Adipocyte (in vitro differentiated cells): ENCODE measurements at places on chromosomes 7 and 10.
A peak's percentile ranks its signal among the peaks of the same experiment; 100 is the strongest.

DNA sequence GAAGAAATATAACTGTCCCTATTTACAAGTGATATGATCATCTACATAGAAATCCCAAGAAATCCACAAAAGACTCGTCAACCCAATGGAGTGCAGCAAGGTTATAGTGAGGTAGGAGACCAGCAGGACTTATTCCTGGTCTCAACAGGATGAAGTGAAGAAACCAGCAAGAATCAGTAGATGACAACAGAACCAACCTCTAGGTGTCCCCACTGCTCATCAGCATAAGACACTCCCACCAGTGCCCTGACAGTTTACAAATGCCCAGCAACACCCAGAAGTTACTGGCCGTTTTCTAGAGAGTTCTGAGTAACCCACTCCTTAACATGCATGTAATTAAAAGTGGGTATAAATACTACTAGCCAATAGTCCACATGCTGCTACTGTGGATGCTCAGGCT lies 470.5 kb upstream of the LRRTM3 start:
- DNase-seq = peak; percentile 25

DNA sequence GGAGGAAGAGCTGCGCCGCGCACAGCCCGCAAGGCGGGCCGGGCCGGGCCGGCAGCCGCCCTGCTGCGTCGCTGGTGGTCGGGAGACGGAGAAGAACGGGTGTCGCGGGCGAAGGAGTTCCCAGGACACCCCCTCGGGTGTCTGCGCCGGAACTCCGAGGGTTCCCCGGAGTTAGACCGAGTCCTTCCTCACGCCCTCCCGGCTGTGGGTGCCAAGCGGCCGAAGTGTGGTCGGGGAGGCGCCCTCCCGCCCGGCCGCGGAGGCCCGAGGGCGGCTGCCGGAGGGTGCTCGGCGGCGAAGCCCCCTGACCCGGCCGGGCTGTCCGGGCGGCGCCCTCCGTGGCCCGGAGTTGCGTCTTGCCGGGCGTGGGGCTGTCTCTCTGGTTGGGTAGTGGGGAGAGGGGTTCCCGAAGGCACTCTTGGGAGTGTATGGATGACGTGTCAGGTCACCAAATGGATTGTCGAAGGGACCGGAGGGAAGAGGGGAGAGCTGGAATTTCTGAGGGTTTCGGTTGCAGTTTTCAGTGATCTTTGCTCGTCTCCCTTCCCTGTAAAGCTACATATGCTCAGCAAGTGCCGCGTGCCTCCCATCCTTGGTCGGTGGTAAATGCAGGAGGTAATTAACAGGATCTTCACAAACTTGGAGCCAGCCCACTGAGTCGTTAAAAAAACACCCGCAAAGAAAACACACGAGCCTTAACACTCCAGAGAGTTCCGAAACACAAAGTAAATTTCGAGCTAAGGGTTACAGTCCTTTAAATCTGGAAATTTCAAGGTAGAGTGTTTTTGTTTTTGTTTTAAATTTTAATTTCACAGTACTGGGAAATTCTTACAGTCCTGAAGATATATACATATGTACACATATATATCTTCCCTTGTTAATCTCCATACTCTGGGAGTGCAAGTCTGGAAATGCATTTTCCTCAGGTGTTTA lies 871 bp downstream of the ST7 start:
- DNase-seq = peak; percentile 85

- no peak for DNase-seq
Measured at GRCh38 chr7:156475179-156475578, 165.4 kb upstream of the RNF32 start.

GRCh38 chr7:11570922-11571550 lies 261.0 kb downstream of the THSD7A start:
- no peak for DNase-seq

DNA sequence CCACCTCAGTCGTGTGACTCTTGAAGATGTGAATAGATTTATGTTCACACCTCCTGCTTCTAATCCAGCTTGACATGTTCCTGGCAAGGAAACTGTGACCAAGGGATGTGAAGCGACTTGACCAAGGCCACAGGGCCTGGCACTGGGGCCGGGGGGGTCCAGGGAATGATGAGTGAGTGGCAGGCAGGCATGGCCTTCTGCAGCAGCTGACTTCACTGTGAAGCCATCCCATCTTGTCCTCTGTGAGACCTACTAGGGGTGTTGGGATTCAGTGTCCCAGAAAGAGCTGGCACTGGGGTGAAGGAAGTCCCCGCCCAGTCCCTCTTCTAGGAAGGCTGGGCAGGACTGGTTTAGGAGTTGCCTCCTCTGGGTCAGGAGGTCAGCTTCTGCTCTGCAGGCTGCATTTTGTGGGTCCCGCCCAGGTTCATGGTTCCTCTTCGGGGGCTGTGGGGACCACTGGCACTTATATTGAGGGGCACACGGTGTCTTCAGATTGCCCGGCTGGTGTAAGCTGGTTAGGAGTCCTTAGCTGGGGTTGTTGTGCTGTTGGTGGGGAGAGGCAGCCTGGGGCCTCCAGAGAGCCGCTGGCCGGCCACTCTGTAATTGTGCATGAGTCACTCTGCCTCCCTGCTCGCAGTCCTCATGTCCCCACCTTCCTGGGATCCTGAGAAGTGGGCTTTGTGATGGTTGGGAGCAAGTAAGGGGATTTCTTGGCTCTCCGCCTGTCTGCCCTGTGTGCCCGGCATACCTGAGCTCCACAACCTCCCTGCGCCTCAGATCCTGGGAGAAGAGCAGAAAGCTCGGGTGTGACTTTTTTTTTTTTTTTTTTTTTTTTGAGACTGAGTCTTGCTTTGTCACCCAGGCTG lies 11.0 kb downstream of the ZMIZ1 start:
- DNase-seq = peak; percentile 79

DNA sequence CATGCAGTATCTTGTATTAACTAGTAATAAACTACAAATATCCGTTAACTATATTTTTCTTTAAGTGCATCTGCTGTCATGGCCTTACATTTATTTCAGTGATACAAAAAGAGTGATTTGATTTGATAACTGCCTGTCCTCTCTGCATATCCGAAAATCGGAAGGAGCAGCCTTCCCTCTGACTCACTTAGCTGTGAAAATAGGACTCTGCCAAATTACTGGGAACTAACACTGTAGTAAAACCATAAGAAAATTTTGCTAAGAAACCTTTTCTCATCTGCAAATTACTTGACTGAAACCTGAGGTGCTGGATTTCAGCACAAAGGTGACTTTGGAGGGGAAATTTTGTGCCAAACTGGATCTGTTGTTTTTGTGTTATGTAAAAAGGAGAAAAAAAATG lies 176.6 kb upstream of the MKLN1 start:
- no peak for DNase-seq

GRCh38 chr10:18474118-18474455 lies 177.3 kb downstream of the NSUN6 start:
- DNase-seq = no peak

DNA sequence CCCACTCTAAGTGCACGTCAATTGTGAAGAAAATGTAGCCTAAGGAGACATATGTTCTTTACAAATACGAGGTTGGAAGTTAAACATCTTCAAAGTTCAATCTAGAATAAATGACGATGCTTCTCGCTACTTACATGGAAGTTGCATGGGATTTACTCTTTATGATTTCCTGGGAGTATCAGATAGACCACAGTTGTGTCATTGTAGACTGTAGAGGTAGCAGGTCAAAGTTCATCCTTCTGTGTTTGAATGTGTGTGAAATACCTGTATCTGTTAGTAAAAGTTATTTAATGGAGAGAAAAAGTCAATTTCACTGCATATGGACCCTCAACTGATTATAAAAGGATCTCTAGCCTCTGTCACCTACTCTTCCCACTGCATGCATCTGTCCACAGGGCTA lies 112.6 kb downstream of the C1GALT1 start:
- no peak for DNase-seq

DNA sequence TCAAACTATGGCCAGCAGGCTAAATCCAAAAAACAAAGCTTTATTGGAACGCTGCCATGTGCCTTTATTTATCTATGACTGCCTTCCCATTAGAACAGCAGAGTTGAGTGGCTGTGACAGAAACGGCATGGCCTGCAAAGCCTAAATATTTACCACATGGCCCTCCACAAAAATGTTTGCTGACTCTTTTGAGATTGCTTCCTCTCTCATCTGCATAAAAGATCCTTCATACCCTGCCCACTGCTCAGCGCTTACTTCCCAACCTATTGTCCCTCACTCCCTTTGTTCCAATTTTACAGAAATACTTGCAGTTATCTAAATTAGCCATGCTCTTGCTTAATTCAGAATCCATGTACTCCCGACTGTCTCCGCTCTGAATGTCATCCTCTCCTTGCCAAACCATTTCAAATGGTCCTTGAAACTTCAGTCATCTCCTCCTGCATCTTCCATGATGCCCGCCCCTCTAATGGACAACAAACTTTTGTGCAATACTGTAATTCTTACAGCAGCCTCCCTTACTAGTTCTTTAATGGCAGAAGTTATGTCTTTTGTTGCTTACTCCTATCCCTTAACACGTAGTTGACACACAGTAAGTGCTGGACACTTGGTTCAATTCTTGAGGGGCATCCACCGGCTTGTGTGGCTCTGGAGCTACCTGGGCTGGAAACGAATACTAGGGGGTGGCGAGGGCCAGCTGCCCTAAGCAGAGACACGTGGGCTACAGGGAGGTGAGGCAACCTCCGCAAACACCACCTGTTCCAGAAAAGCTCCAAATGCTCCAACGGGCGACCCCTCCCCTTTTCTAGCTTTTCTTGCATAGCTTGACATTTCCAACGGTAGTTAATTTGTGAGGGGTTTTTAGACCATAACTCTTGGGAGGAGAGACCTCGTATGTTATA lies 832 bp downstream of the XRCC2 start:
- peak; percentile 14 for DNase-seq

- no peak for DNase-seq
Measured at GRCh38 chr10:79248341-79249185, 98.7 kb upstream of the PPIF start.

DNA sequence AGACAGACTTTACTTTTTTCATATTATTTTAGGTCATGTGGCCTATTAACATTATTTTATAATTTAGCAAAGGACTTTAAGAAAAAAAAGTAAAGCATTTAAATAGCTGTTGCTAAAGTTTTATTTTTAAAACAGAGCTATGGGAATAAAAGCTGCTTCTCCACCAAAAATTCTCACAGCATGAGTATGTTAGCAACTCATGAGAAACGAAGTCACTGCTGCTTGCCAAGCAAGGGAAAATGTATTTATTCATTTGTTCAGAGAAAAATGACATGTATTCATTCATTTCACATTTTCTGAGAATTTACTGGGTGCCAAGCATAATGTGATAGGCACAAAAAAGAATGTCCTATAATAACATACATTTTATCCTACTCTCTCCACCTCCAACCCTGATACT lies 5.1 kb downstream of the LRRC72 start:
- DNase-seq = peak; percentile 56

- DNase-seq = peak; percentile 5
Measured at GRCh38 chr10:78777466-78777865, 291.3 kb upstream of the ZMIZ1 start.

GRCh38 chr7:143415742-143416397 lies 7.2 kb upstream of the EPHA1 start:
- no peak for DNase-seq

DNA sequence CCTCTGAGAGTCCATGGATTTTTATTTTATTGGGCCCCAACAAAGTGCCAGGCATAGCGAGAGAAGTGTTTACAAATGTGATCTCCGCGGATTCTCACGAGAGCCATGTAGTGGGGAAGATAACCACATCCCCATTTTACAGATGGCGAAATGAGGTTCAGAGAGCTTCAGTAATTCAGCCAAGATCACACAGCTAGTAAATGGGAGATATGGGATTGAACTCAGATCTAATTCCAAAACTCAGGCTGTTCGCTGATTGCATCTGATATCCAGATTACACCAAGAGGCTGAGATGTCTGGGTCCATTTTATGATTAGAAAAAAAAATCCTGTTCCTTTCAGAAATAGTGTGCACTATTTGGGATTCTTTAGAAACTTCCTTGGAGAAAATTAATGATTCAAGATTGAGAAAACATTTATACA lies 1.3 kb downstream of the FAS start:
- no peak for DNase-seq

DNA sequence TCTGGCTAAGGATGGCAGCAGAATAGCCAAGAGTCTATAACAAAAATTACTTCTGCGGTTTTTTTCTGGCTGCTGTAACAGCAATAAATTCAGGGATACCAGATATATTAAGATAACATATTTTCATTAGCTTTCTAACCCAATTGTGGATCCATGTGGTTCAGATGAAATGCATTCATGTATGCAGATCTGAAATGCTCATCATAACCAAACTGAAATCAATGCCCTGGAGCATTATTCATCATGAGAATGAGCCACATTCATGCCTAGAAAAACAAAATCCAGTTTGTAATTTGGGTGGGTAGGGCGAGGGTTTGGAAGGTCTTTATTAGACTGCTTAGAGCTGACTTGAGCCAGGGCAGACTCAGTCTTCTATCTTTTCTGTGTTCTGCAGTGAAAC lies 69.8 kb upstream of the SEMA3A start:
- DNase-seq = peak; percentile 50

DNA sequence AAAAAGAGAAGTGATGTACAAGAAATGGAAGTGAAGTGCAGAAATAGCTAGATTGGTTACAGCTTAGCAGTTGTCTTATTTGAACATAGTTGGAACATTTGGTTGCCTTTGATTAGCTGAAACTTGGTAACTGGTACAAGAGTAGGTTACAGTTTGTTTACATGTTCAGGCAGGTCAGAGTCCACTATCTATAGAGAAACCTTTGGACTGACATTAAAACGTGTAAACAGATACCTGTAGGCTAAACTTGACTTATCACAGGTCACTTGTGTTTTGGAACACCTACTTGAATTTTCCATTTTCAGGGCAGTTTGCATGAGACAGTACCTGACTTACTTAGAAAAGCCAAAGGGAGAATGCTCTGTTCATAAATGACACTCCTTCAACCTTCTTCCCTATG lies 28.5 kb upstream of the CYP2C8 start:
- DNase-seq = no peak

DNA sequence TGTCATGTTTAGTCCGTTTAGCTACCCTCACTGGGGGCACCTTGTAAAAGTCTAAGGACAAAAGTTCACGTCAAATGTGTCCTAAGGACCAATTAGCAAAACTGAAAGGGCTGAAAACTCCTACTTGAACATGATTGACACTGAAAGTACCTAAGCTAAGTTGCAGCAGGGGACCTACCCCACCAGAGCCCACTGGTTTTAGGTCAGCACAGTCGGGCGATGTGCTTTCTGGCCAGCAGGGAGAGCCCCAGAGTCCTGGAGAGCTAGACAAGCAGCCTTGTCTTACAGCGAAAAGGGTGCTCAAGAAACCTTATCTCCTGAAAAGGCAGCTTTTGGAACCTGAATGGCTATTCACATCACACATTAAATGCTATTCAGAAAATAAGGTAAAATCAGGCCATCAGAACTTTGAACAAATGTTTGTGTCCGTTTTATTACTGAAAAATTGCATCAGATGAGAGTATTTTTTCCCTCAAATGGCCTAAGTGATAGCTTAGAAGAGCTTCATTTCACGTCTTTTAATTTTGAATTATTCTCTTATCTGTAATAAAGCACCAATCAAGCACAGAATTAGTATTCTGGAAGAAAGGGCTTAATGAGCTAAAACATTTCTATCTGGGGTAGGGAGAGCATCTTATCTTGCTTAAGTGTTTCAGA lies 52.2 kb upstream of the MKI67 start:
- no peak for DNase-seq

DNA sequence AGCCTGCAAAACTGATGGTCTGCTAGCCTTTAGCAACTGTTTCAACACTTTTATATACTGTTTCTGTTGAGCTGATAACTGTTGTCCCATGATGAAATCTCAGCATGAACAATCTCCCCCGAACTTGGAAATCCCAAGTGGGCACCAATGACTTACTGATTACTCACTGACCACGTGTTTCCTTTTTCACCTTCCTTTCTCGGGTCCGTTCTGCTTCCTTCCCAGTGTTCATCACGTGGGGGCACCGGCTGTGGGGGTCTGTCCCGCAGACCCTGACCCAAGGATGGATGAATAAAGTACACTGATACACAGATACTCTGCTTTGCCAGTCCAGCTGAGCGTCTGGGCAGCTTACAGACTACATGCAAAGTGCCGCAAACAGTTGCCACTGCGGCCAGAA lies 39.0 kb upstream of the RASGEF1A start:
- no peak for DNase-seq
